ENCODE measurements at places on chromosomes 6 and 20.

- no peak for DNase-seq
Observed at GRCh38 chr6:112305795-112306564, 41.1 kb upstream of the RFPL4B start.

GRCh38 chr6:133577851-133578250 is 311.1 kb upstream of the TCF21 start:
- DNase-seq, result no peak

DNA sequence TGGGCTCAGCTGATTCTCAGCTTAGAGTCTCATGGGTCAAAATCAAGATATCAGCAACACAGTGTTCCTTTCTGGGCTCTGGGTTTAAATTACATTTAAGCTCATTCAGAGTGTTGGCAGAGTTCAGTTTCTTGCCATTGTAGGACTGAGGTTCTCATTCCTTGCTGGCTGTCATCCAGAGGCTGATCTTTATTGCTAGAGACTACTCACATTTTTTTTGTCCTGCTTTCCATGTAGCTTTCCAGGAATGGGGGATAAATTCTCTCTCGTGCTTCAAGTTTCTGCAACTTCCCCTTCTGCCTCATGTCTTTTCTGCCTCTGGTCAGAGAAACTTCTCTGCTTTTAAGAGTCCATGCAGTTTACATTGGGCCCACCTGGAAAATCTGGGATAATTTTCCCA is 86.9 kb downstream of the RFX6 start:
- no peak for DNase-seq

DNA sequence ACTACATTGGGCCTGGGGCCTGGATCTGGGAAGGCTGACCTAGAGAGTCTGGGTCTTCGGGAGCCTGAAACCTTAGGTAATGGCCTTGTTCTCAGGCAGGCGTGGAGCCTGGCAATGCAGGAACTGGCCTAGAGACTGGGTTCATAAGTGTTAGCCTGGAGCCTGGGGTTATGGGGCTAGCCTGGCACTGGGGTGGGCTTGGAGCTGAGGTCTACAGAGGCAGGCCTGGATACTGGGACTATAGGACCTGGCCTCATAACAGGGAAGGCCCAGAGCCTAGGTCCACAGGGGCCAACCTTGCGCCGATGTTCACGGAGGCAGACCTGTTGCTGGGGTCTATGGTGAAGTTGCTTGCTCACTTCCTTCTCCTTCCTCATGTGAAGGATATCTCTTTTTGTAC is 843.8 kb upstream of the GJE1 start:
- DNase-seq, result no peak

- no peak for DNase-seq
Observed at GRCh38 chr6:43120944-43121913, 45.1 kb downstream of the PTK7 start.

DNA sequence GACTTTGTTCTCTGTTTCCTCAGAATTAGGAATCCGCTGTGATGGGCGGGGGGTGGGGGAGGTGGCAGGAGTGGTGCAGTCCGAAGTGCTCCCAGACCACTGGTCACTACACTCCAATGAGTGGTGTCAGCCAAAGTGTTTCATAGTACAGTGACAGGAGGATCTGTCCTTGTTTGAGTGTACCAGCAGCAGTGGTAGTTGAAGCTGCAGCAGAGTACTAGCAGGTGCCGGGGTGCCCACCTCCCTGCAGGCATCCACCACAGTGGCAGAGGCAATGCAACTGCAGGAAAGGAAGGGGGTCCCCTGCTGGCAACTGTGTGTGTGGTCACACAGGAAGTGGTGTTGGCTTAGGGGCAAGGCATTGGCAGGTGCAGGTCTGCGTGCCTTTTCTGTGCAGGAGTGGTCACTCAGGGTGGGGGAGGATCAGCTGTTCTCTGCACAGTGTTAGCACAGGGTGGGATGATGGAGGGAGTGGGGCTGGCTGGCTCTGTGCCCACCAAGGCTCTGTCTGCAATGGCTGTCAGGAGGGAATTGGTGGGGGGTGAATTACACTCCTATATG is 9.7 kb downstream of the HLA-DOB start:
- DNase-seq, result no peak
